ENCODE measurements at places on chromosomes 3 and 15.
A peak's percentile ranks its signal among the peaks of the same experiment; 100 is the strongest.

DNA sequence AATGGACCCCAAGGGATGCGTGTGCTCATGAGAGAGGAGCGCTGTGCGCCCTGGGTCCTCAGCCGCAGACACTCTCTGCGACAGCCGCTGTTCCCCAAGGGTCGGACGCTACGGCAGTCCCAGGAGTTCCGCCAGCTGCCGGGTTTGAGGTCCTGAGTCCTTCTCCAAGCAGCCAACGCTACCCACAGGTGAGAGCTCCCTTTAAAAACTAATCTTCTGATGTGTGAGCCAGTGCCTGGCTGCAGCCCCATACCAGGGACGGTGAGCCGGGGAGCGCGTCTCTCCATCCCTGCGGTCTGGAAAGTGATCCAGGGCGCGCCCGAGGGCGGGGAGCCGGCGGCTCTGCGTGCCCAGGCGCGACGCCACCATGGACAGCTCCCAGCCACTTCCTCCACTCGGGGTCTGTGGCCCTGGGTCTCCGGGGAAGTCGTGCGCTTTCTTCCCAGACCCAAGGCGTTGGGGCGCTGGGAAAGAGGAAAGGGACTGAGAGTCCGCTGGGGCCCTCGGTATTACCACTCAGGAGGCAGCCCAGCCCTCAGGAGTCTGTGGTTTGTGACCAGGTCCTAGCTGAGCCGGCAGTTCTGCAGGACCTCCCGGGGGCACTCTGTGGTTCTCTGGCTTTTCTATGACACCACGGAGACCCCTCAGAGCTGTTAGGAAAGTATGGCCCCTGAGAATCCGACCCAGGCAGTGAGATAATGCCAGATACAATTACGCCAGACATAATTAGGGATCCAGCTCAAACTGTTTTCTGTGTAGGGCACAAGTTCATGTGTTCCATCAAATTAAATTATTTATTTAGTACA is 1.4 kb downstream of the CEMIP start:
- H3K27me3 ChIP-seq = no peaks in the 10 kb centered on the region
- H3K4me1 ChIP-seq = no peaks in the 10 kb centered on the region
- no peak overlapping the region for H3K27ac ChIP-seq
- H3K36me3 ChIP-seq = no peaks in the 10 kb centered on the region

DNA sequence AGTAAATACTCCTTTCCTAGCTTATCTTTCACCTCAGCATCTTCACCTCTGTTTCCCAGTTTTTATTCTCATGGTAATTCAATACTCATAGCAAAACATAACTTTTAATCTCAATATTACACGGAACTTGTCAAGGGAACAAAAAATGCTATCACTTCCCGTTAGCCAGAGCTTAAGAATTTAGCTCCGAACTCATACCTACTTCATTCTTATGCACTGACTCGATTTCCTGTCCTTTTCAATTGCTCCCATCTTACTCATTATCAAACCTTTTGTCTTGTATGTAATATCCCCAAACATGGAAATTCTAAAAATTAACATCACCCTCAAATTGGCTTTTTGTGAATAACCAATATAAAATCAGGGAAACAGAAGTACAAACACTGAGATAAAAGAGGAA is 28.2 kb downstream of the MYEF2 start:
- H3K4me1 ChIP-seq = peaks cover 12% of the 10 kb centered on the region
- no peak overlapping the region for H3K4me3 ChIP-seq
- peaks cover 15% of the 10 kb centered on the region for H3K36me3 ChIP-seq
- no peak overlapping the region for H3K27ac ChIP-seq

GRCh38 chr3:58723173-58723572 is 56.6 kb upstream of the FAM3D start:
- no peak for DNase-seq
- no peaks in the 10 kb centered on the region for H3K36me3 ChIP-seq
- H3K4me3 ChIP-seq = no peak overlapping the region

GRCh38 chr3:11452885-11453847 is 181.0 kb downstream of the ATG7 start:
- H3K4me1 ChIP-seq = peaks cover 9% of the 10 kb centered on the region
- no peak overlapping the region for H3K4me3 ChIP-seq
- peak overlapping the region; percentile 28 for H3K27ac ChIP-seq
- no peak for DNase-seq

- DNase-seq = no peak
- H3K4me1 ChIP-seq = peaks cover 20% of the 10 kb centered on the region
- H3K4me3 ChIP-seq = no peak overlapping the region
- H3K27me3 ChIP-seq = no peaks in the 10 kb centered on the region
These were observed 100.2 kb downstream of the TMCC1 start for GRCh38 chr3:129793319-129793718.

DNA sequence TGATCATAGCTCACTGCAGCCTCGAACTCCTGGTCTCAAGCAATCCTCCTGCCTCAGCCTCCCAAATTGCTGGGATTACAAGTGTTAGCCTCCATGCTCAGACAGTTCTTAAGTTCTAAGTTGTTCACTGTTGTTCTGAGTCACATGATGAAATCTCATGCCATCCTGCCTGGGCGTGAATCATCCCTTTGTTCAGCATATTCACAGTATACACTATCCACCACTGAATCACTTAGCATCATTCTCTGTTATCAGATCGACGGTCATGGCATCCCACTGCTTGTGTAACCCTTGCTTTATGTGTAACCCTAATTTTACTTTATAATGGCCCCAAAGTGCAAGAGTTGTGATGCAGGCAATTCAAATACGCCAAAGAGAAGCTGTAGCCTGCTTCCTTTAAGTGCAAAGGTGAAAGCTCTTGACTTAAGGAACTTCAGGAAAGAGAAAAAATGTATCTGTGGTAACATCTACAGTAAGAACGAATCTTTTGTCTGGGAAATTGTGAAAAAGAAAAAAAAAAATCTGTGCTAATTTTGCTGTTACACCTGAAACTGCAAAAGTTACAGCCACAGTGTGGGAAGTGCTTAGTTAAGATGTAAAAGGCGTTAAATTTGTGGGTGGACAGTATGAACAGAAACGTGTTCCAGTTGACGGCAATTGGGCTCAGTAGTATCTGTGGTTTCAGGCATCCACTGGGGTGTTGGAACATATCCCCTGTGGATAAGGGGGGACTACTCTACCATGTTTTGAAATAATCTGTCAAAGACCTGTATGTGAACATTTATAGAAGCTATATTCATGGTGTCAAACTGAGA is 80.6 kb downstream of the PCOLCE2 start:
- no peak overlapping the region for H3K4me3 ChIP-seq
- H3K36me3 ChIP-seq = peaks cover 16% of the 10 kb centered on the region
- H3K4me1 ChIP-seq = no peaks in the 10 kb centered on the region
- H3K27me3 ChIP-seq = no peaks in the 10 kb centered on the region

DNA sequence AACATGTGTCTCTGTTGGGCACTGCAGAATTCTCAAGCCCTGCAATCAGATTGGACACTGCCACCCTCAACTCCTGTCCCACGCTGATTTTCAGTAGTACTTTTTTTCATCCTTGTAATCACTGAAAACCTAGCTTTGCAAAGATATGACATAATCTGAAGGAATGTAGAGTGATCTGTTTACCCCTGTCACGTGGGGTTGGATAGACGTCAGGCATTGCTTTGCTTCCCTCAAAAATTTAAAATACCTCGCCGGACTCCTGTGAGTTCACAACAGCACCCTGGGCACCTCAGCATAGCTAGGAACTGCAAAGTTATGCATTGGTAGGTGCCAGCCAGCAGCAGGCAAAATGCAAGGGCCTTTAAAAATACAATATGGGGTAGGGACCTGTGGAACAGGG is 71.1 kb upstream of the OXTR start:
- H3K36me3 ChIP-seq = no peaks in the 10 kb centered on the region
- no peaks in the 10 kb centered on the region for H3K4me1 ChIP-seq
- DNase-seq = no peak
- no peak overlapping the region for H3K4me3 ChIP-seq

DNA sequence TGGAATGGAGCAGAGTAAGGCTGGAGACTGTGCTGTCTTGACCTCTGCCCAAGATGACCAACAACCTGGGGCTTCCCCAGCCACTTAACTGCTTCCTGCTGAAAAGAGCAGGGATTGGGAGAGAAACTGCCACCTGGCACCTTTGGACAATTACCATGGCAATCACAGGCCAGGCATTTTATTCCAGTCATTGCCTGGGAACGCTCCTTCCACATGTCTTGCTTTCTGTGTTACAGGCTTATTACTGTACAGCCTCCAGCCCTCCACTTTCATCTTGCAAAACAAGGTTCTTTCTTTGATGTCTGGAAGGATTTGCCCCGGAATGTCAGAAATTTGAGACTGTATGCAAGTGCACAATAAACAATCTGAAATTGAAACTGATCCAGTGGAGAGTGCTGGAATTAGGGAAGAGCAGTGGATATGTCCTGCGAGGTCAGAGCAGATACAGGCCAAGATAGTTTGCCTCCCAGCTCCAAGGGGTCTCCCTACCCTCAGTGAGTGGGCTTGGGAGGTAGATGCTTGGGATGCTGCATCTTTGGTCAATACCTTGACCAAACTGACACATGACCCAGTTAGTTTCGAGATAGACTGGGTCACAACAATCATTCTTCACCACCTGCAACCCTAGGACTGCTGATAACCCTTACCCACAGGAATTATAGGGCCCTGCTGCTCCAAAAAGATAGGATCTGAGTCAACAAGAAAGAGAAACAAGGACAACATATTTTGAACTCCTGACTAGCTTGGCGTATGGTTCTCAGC is 2.7 kb downstream of the PPP1R14D start:
- no peaks in the 10 kb centered on the region for H3K4me1 ChIP-seq
- H3K4me3 ChIP-seq = no peak overlapping the region
- H3K27me3 ChIP-seq = peaks cover 6% of the 10 kb centered on the region

DNA sequence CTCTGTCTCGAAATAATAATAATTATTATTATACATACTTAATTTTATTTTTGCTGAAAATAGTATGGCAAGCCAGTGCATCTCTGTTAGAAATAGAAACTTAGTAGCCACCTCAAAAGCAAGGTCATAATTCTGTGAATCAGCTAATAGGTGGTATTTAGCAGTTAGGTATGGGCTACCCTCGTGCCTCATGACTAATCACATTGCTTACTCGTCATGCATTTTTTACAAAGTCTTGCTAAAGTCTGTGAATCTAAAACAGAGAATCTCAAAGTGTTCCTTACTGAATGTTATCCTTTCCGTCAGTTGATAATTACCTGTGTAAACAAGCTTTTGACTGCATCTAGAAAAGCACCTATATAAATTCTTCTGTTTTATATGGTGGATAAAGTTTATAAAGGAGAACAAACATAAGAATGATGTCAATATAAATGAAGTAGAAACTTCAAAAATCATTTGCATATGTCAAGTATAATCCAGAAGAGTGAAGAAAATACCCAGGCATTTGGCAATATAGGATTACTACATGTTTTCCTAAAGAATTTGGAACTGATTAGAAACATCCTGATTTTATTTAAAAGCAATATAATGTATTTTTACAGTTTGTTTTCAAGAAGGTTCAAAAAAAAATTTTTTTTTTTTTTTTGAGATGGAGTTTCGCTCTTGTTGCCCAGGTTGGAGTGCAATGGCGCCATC is 6.2 kb downstream of the PPARG start:
- no peak overlapping the region for H3K27ac ChIP-seq
- no peaks in the 10 kb centered on the region for H3K36me3 ChIP-seq
- no peak overlapping the region for H3K4me3 ChIP-seq
- H3K27me3 ChIP-seq = no peaks in the 10 kb centered on the region
- no peaks in the 10 kb centered on the region for H3K4me1 ChIP-seq

DNA sequence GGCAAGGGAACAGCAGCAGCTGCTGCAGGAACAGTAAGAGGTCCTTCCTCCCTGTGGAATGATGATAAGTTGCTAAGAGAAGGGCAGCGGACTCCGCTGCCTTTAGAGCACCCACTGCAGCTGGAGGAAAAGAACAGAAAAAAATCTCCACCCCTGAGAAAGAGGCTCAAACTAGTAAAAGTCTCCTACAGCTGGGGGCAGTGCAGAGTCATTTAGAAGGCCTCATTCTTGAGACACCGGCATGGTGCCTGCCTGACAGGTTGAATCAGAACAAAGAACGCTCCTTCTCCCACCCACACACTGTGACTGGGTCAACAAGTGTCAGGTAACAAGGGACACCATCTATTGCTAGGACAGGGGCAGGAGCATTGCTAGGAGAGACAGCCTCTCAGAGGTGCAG is 188.4 kb downstream of the ABHD5 start:
- H3K36me3 ChIP-seq = no peaks in the 10 kb centered on the region
- H3K27me3 ChIP-seq = no peaks in the 10 kb centered on the region
- no peak overlapping the region for H3K4me3 ChIP-seq
- H3K27ac ChIP-seq = no peak overlapping the region
- peaks cover 16% of the 10 kb centered on the region for H3K4me1 ChIP-seq

- no peak overlapping the region for H3K27ac ChIP-seq
- peaks cover 20% of the 10 kb centered on the region for H3K36me3 ChIP-seq
- no peaks in the 10 kb centered on the region for H3K27me3 ChIP-seq
- peaks cover 31% of the 10 kb centered on the region for H3K4me1 ChIP-seq
- no peak for DNase-seq
These were observed 22.2 kb downstream of the LSM3 start for GRCh38 chr3:14200841-14201240.

DNA sequence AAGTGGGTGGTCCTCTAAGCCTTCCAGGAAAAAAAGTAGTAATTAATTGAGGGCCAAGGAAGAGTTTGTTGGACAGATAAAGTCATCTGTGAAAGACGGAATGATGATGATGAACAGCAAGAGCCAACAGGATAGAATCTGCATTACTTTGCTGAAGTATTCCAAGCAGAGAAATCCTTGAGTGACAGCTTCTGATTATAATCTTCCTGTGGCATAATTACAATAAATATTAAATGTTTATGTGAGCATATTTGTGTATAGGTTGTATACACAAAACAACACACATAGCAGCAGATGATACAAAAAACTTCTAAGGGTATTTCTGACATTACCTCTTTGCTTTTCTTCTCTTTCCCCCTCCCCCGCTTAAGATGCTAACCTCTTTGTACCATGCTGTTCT is 147.6 kb downstream of the SPATA16 start:
- H3K36me3 ChIP-seq = no peaks in the 10 kb centered on the region
- DNase-seq = no peak
- H3K4me3 ChIP-seq = no peak overlapping the region
- no peak overlapping the region for H3K27ac ChIP-seq
- H3K27me3 ChIP-seq = no peaks in the 10 kb centered on the region

- DNase-seq = no peak
- H3K27me3 ChIP-seq = no peaks in the 10 kb centered on the region
- no peaks in the 10 kb centered on the region for H3K36me3 ChIP-seq
- H3K27ac ChIP-seq = no peak overlapping the region
These were observed 190.3 kb downstream of the XXYLT1 start for GRCh38 chr3:195080571-195081151.

GRCh38 chr3:133925960-133926735 is 30.5 kb upstream of the RAB6B start:
- H3K27ac ChIP-seq = no peak overlapping the region
- H3K4me1 ChIP-seq = peaks cover 7% of the 10 kb centered on the region
- H3K27me3 ChIP-seq = peaks cover 3% of the 10 kb centered on the region
- H3K36me3 ChIP-seq = no peaks in the 10 kb centered on the region
- no peak overlapping the region for H3K4me3 ChIP-seq

- H3K36me3 ChIP-seq = no peaks in the 10 kb centered on the region
- no peak overlapping the region for H3K4me3 ChIP-seq
These were observed 156.0 kb downstream of the NSMCE3 start for GRCh38 chr15:29113336-29114220.

DNA sequence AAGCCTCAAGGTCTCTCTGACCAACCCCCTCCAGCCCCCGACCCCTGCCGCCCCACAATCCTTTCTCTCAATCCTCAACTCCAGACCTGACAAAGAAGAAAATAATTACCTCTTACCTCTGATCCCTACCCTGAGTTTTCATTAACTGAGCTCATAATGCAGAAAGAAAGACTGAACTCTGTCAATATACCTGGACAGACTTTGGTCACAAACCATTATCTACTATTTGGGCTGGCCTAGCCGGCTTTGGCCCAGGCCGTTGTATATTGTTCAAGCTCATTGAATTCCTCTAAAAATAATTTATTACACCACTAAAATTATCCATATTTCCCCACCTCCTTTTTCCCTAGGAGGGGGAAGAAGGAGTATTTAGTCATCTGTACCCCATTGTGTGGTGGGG is 29.3 kb upstream of the SPTSSB start:
- H3K36me3 ChIP-seq = no peaks in the 10 kb centered on the region
- H3K4me1 ChIP-seq = no peaks in the 10 kb centered on the region
- H3K27me3 ChIP-seq = no peaks in the 10 kb centered on the region
- H3K27ac ChIP-seq = no peak overlapping the region

Data from tibial artery (tissue), 4 donors.